Right kidney (tissue), 9 donors: ENCODE measurements at places on chromosomes 4 and X.

DNA sequence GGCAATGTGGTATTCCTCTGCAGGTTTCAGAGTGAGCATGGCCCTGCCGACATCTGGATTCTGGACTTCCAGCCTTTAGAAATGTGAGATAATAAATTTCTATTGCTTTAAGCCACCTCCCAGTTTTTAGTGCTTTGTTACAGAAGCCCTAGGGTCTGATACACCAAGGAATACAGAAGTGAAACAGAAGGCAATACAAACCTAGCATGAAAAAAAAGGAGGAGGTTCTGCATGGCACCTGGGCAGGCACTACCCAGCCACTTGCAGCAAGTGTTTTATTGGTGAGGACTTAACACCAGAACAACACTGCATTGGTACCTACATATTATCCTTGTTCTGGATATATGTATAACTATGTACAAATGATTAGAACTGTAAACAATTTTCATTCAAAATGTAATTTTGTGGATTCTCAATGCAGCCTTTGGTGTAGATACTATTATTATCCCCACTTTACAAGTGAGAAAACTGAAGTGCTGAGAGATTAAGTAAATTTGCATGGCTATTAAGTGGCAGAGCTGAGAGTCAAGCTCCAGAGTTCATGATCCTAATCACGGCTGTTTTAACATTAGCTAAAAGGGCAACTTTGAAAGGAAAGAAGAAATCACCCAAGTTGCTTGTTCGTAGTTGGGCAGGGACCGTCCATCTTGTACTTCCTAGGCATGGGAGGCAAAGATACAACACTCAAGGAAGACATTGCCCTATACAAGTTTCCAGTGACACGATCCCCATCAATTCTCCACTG lies 71.8 kb downstream of the IL21 start:
- no peak for DNase-seq

DNA sequence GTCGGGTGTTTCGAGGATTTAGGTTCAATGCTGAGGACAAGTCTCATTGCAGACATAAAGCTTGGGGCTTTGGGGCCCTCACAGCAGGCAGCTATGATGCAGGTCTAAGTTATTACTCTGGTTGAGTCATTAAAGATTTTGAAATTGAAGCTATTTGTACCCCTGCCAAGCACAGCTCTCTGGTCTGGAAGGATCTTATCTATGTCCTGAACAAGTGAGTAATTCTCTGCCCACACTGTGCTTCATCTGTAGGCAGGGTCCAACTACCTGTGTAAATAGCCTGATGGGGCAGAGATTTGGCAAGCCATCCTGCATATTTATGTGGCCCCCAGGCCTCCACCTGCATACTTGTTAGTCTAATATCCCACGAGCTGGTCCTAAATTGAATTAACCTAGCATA lies 41.4 kb upstream of the MAGEA4 start:
- DNase-seq = no peak

DNA sequence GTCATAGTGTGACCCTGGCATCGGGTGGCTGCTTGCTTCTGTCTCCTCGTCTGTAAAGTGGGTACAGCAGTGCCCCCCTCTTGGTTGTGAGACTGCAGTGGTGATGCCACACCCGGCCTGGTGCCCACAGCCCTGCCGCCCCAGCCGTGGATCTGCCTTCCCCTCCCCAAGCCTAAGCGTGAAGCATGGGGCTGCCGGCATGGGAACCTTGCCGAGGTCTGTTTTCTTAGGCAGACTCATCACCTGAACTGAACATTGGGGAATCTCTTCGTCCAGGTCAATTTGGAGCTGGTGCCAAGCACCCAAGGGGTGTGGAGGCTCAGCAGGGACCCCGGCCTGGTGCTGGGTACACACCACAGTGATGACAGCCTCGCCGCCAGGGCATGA lies 108.4 kb downstream of the PSAPL1 start:
- DNase-seq = no peak

DNA sequence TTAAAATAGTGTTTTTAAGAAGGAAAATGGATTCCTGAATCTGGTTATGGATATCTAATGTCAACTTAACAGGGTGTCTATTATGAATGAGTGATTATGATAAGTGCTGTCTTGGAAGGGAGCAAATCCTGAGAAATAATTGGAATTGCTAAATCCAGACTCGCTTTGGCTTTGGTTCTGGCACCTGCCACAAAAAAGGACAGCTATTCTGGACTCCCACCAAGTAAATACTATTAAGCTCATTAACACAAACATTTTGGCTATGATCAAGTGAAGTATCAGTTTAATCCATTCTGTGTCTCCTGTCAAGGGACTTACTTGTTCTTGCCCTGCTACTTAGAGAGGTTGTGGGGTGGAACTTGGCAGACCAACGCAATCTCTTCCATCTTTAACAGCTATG lies 403.7 kb downstream of the CENPC start:
- DNase-seq = no peak

- no peak for DNase-seq
Observed at GRCh38 chr4:15005474-15006115, 3.3 kb downstream of the CPEB2 start.

DNA sequence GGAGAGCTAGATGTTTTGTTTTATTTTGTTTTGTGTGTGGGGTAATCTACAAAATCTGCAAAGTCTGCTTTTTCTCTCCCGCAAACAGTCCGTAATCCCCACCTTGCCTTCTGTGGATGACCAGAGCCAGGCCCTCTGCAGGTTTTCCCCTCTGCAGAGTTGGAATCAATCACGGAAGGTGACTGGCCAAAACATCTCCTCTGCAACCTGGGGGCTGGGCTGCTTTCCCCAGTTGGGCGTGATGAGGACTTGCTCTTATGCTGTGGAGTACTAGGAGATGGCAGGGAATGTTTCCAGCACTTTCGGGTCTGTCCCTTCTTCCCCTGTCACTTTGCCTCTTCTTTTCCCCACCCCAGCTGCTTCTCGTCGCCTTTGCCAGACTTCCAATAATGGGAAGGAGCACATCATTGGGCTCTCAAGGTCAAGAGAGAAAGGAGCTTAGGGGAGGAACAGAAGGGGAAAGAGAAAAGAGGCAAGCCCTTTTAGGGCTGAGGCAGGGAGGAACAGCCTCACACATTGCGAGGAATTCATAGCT lies 1.1 kb downstream of the TMEM35A start:
- no peak for DNase-seq

- peak; percentile 71 for DNase-seq
Observed at GRCh38 chrX:275967-276580, 5.1 kb upstream of the PLCXD1 start.

GRCh38 chr4:44279066-44279465 lies 169.5 kb downstream of the KCTD8 start:
- DNase-seq = no peak

- no peak for DNase-seq
Observed at GRCh38 chrX:138986866-138987265, 275.3 kb upstream of the FGF13 start.

DNA sequence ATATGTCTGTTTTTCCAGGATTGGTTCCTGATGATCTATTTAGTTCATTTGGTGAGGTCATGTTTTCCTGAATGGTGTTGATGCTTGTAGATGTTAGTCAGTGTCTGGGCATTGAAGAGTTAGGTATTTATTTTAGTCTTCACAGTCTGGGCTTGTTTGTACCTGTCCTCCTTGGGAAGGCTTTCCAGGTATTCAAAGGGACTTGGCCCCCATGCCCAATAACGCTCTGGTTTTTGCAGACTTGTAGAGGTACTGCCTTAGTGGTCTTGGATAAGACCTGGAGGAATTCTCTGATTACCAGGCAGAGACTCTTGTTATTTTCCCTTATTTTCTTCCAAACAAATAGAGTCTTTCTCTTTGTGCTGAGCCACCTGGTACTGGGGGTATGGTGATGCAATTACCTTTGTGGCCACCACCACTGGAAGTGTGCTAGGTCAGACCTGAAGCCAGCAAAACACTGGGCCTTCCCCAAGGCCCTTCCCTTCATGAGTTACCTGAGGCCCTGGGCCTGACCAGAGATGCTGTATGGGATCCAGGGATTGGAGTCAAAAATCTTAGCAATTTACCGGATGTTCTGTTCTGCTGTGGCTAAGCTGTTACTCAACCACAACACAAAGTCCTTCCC lies 63.3 kb upstream of the RXFP1 start:
- DNase-seq = no peak

GRCh38 chr4:183264614-183265013 lies 55.5 kb downstream of the CLDN22 start:
- DNase-seq = no peak

GRCh38 chrX:111634823-111635729 lies 45.9 kb upstream of the ALG13 start:
- DNase-seq = no peak

GRCh38 chr4:6957148-6957520 lies 47.5 kb downstream of the TBC1D14 start:
- DNase-seq = no peak

GRCh38 chr4:155809835-155810234 lies 51.0 kb downstream of the GUCY1B1 start:
- peak; percentile 26 for DNase-seq
